ENCODE measurements at places on chromosomes 4 and X.

- no peak for DNase-seq
Observed at GRCh38 chr4:73978886-73979285, 2.9 kb downstream of the PF4 start.

GRCh38 chr4:41865306-41865980, 69.8 kb upstream of the TMEM33 start:
- no peak for DNase-seq

DNA sequence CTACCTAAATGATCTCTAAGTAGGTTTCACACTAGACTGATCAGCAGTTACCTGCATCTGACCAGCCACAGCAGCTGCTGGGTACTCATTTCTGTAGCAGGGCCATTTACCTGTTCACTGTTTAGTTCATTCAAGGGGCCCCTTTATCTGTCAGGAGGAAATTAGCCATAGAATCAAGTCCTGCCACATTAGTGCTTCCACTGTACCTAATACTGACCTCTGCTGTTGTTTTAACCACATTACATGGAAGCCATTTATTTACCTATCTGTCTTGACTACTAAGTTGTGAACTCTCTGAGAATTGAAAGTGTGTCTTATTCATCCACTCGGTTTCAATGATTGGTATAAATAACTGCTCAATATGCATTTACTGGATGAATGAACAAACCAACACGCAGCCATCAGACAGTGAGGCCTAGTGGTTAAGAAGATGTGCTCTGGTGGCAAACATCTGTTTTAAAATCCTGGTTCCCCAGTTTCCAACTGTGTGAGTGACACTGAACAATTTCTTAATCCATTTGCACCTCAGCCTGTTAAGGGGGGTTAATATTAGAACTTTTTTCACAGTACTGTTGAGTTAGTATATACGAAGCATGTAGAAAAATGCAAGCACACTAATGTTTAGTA, 30.0 kb upstream of the ANXA5 start:
- peak; percentile 11 for DNase-seq

DNA sequence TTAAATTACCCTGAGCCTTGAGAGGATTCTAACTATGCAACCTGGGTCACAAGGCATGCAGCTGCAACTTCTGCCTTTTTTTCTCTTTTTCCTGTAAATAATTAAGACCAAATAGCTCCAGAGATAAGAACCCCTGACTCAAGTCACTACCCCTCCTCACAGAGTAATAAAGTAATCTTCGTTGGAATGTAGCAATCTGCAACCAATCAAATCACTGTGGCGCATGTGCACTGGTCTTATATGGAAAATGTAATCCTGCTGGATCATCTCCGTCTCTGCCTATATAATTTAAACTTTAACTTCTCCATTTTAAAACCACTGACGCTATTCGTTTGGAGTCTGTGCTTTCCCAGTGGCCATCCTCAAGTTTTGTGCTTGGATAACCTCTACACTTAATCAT, 6.1 kb upstream of the EFHC2 start:
- no peak for DNase-seq

- DNase-seq = peak; percentile 53
Observed at GRCh38 chr4:10456595-10457254, 501 bp downstream of the ZNF518B start.

DNA sequence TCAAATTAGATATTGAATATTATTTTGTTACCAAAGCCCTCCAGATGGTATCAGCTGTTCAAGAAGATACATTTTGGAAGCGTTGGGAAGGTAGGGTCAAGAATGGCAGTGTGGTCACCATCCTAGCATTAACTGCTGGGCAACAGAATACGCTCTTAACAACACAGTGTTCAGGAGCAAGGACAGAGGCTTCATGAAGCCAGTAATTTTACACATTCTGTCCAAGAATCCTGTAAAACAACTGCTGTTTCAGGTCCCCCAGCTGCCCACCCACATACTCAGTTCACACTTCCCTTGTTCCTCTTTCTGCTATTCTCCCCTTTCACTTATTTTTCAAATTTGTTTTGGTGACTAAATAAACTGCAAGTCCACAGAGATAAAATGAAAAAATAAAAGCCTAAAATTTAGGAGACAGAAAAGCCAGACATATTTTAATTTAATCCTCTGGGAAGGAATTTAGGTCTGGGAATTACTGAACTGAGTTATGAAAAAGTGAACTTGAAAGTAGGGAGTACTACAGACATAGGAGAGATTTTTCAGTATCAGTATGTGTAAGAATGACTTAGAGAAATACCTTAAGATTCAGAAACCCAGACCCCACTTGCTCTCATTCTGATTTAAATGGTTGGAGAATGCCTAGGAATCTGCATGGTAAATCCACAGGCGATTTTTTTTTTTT, 406.7 kb downstream of the MAPK10 start:
- DNase-seq = no peak

- no peak for DNase-seq
Observed at GRCh38 chr4:71367546-71367945, 28.7 kb downstream of the SLC4A4 start.

DNA sequence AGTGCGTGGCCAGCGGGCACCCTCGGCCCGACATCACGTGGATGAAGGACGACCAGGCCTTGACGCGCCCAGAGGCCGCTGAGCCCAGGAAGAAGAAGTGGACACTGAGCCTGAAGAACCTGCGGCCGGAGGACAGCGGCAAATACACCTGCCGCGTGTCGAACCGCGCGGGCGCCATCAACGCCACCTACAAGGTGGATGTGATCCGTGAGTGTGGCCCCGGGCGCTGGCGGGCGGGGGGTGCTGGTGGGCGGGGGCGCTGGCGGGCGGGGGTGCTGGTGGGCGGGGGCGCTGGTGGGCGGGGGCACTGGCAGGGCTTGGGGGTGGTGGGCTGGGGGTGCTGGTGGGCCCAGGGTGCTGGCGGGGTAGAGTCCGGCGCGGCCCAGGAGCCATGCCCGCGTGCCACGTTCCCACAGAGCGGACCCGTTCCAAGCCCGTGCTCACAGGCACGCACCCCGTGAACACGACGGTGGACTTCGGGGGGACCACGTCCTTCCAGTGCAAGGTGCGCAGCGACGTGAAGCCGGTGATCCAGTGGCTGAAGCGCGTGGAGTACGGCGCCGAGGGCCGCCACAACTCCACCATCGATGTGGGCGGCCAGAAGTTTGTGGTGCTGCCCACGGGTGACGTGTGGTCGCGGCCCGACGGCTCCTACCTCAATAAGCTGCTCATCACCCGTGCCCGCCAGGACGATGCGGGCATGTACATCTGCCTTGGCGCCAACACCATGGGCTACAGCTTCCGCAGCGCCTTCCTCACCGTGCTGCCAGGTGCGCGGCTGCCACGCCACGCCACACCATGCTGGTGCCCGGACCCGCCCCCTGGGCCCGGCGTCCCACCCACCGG, 12.7 kb downstream of the FGFRL1 start:
- DNase-seq = no peak
